Stimulated activated CD8-positive, alpha-beta memory T cell treated with anti-CD3 and anti-CD28 coated beads, Interleukin-4, amount 100 ng/mL, for 24 hours (primary cell): ENCODE measurements at places on chromosomes 6 and 20.

DNA sequence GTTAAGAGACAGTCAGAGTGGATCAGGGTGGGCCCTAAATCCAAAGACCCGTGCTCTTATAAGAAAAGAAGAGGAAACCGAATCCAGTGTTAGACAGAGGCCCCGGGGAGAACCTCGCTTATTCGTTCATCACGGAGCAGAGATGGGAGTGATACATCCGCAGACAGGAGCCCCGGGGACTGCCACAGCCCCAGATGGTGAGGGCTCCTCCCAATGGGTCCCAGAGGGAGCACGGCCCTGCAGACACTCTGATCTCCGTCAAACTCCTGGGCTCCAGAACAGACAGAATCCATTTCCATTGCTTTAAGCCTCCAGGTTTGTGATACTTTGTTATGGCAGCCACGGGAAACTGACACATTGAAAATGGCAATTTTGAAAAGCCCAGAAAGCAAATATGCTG lies 47.0 kb downstream of the CDH4 start:
- DNase-seq: no peak

DNA sequence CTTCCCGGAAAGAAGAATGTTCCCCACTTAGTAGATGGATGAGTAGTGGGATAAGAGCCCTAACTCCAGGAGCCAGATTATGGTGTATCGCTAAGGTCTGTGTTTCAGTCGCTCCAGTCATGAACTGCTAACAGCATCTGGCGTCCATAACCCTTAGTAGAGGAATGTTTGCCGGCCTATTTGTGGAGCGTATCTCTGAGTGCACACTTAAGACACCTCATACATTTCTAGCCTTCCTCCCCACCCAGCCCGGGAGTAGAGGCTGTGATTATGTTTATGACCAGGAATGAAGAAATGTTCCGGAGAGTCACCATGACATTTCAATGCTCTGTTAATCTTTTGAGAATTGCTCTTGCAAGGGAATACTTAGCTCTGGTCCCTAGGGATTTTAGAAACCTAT lies 251.1 kb upstream of the SOX4 start:
- no peak for DNase-seq

DNA sequence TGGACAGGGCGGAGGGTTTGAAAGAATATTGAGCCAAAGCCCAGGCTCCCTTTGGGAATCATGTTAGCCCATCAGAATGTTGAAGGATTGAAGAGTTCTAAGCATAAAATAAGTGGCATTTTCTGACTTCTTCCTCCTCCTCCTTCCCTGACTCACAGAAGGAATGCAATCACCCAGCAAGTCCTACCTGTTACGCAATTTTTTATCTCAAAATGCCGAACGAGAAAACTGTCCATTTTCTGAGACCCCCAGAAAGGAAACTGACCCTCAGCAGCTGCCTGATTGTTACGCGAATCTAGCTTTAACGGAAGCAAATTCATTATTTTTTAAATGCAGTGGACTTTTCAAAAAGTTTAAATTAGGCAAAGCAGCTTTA lies 4.7 kb upstream of the DNAJC5 start:
- DNase-seq: no peak

DNA sequence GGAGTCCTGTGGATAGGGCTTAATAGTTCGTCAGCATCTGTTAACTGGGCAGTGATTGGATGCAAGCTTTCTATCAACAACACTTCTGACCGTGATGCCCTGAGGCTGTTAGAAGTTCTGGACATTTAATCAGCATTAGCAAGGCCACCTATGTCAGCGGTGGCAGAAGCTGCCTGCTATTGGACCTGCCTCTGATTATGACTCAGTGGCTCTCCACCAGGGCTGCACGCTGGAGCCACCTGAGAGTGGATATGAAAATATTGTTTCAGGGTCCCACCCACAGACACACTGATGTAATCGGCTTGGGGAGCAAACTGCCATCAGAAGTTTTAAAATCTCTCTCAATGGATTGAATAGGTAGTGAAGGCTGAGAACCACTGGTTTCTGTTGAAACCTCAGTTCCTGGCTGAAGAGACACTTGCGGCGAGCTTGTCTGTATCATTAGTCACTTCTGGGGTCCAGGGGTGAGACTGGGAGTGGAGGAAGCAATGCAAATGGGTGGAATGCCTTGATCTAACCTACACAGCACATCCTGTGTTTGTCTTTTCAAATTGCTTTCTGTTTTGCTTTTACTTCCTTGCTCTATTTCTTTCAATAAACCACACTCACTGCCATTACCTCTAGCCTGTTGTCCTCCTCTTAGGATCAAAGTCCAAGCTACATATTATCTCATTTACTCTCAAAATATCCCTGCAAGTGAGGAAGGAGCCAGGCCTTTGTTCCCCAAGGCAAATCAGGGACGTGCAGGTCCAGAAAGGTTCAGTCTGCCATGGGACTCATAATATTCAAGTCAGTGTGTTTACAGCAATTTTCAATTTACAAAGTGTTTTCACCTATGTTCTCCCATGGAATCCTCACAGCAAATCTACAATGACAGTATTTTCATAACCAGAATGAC lies 4.2 kb downstream of the CLIC5 start:
- DNase-seq: peak; percentile 30

- DNase-seq: no peak
Measured at GRCh38 chr20:47354714-47355488, 1.6 kb downstream of the ZMYND8 start.
